ENCODE measurements at places on chromosomes 1 and 21.

- DNase-seq, result no peak
Observed at GRCh38 chr1:18716112-18716784, 85.6 kb downstream of the PAX7 start.

GRCh38 chr1:225944951-225945350, 3.9 kb upstream of the LEFTY2 start:
- DNase-seq, result no peak

- DNase-seq, result no peak
Observed at GRCh38 chr1:165228111-165228655, 128.3 kb downstream of the LMX1A start.

DNA sequence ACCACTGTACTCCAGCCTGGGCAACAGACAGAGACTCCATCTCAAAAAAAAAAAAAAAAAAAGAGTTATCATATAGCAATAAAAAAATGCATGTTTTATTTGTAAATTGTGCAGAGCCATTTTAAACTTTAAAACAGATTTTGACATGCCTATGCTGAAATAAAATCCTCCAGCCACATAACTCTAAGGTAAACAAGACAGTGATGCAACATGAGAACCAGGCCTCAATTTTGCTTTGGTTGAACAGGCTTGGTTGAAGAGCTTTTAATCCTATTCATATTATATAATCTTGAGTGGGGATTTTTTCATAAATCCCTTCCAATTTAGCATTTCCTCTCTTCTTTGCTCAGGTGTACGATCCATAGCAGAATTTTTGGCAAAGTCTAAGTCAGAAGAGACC, 26.1 kb downstream of the ARMH1 start:
- no peak for DNase-seq

DNA sequence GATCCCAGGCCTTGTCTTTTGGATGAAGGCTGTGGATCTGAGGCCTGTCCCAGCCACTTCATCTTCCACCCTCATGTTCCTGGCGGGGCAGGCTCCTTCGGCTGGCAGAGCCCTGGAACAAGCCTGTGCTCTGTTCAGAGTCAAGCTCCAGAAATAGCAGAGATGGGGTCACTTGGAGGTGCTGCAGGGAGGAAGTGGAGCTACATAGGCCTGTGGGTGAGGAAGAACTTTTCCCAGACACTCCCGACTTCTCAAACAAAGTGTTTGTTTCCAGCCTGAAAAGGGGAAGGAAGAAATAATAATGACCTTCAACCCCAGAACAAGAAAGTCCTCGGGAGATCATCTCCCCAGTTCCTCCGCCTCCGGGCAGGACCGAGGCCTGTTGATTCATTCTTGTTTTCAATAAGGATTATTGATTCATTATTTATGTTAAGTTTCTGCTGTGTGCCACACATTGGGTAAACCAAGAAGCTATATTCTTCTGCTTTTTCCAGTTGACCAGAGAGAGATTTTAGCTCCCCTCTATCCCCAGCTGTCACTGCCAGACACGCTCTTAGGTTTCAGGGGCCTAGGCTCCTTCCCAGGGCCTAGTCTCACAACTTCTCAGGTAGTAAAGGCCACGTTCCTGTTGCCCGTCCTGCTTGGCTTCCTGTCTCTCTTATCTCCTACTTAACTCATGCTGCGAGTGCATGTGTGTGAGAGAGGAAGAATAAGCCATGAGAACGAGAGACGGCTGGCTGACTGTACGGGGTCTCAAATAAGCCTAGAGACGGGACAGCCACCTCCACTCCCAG, 16.9 kb downstream of the IKBKE start:
- DNase-seq, result no peak

- no peak for DNase-seq
Observed at GRCh38 chr1:234768171-234768568, 158.2 kb upstream of the IRF2BP2 start.

DNA sequence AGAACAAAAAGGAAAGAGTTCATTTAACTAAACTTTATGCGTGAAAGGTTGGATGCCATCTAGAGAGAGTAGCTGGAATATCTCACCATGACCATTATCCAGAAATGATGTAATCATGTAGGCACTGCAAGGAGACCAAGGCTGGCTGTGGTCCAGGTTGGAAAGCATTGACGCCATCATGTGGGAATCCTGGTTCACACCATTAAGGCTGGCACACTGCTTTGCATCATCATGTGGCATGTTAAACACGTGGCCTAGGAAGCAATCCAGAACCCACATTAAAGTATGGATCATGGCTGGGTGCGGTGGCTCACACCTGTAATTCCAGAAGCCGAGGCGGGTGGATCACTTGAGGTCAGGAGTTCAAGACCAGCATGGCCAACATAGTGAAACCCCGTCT, 4.3 kb downstream of the ADAMTS1 start:
- no peak for DNase-seq

- no peak for DNase-seq
Observed at GRCh38 chr1:220768126-220768601, 18.5 kb upstream of the MTARC1 start.

DNA sequence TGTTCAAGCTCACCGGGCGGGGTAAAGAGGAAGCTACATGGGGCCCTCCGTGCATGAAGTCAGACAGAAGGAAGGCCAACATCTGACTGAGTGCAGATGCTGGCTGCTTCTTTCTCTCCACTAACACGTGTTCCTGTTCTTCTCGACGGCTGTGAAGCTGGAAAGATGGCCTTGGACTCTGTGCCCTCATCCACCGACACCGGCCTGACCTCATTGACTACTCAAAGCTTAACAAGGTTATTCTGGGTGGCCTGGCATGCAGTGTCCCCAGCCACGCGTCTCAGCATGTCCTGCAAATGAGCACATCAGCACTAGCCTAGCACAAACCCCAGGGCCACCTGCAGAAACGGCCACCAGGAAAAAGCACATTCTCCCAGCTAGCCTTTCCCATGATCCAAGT, 41.2 kb downstream of the ACTN2 start:
- DNase-seq, result no peak

DNA sequence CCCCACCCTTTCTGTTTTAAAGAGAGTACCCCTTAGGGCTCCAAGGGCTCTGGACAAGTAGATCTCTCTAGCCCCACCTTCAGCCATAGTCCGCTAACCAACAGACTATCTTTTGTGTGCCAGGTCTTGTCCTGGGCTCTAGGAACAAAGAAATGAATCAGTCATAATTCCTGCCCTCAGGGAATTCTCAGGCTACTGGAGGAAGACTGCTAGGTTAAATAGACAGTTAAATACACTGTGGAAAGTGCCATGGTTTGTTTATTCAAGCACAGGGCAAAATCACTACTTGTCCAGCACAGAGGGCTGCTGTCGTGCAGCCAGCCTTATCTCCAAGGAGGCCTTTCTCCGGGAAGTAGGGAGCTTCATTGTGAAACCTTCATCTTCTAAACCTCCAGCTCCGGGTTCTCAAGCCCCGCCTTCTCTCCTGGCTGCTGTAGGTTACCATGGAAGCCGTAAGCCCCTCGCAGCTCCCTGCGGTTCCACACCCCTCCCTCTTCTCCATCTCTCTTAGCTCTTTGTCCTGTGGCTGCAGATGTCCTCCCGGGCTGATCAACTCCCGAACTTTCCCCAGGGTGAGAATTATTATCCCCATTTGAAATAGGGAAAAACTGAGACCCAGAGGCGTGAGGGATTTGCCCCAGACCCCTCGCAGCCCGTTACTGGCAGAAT, 29.8 kb downstream of the SHISAL2A start:
- peak; percentile 87 for DNase-seq

DNA sequence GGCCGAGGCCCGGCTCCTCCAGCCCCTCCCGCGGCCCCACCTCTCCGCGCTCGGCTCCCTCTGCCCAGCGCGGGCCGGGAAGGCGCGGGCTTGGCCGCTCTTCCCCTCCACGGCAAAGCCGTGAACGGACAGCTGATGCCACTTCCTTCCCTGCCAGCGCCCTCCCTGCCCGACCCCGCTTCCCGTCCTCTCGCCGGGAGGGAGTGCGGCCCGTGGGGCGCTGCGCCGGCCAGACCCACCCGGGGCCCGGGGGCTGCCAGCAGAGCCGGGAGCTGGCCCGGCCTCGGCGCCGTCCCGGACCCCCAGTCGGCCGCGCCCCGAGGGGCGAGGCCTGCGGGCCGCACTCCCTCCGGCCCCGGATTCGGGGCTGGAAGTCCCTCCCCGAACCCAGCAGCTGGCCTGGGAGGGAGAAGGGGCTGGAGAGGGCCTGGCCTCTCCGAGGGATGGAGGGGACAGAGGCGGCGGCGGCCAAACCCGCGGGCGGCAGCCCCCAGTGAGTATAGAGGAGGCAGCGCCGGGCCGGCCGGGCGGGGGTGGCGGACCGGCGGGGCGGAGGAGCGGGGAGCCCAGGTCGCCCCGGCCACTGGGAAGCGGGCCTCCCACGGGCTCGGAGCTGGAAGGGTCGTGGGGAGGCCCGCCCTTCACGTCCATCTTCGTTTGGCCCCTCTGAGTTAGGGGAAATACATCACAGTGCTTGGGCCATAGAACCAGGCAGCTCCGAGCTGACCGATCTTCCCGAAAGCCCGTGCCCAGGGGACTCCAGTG, at the start of gene KIAA1614:
KIAA1614 (plus strand) TSS at position 97 of the 765 bp plus-strand sequence; CDS start at position 444, 347 bp downstream.
- no peak for DNase-seq

GRCh38 chr21:43771698-43772424, 4.2 kb downstream of the CSTB start:
- no peak for DNase-seq

- DNase-seq, result no peak
Observed at GRCh38 chr1:213273546-213273945, 222.5 kb downstream of the RPS6KC1 start.

GRCh38 chr1:206955476-206956451, 9.5 kb upstream of the PIGR start:
- DNase-seq, result no peak

- no peak for DNase-seq
Observed at GRCh38 chr1:12179676-12180075, 12.9 kb downstream of the TNFRSF1B start.

GRCh38 chr21:28439251-28439650, 553.4 kb downstream of the LTN1 start:
- no peak for DNase-seq

- no peak for DNase-seq
Observed at GRCh38 chr21:42370894-42371654, 4.7 kb upstream of the TFF1 start.

- DNase-seq, result no peak
Observed at GRCh38 chr1:213507472-213508223, 456.6 kb downstream of the RPS6KC1 start.

DNA sequence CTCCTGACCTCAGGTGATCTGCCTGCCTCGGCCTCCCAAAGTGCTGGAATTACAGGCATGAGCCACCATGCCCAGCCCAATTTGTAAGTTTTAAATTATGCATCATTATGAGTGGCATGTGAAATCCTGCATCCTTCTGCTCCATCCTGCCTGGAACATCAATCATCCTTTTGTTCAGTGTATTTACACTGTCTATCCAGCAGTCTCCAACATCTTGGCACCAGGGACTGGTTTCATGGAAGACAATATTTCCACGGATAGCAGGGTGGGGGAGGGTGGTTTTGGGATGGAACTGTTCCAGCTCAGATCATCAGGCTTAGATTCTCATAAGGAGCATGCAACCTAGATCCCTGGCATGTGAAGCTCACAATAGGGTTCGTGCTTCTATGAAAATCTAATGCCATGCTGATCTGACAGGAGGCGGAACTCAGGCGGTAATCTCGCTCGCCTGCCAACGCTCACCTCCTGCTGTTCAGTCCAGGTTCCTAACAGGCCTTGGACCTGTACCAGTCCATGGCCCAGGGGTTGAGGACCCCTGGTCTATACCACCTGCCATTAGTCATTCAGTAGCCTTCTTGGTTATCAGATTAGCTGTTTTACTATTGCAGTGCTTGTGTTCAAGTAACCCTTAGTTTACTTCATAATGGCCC, 22.2 kb upstream of the TCEA3 start:
- no peak for DNase-seq

DNA sequence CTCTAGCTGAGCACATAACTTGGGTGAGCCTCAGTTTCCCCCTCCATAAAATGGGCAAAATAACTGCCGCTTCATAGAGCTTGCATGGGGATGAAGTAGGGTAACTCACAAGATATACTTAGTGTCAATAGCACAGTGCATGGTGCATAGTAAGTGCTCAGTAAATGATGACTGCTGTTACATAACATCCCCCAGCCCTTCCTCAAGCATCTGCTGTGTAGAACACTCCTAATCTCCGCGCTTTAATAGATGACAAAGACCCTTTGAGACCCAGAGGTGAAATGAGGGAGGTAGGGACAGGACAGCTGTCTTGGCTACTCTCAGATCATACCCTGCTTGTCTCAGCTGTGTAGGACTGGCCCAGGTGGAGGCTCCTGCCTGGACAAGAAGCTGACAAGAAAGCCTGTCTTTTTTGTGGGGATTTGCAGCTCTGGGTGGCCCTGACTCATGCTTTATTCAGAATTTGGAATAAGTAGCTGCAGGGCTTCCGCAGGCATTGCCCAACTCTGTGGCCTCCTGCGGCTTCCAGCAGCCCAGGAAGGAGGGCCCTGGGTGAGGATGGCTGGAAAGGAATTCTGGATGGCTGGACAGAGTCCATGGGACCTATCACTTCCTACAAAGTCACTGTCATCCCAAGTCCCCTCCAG, 20.7 kb upstream of the PADI4 start:
- DNase-seq, result no peak

- DNase-seq, result no peak
Observed at GRCh38 chr1:93576346-93576745, 105.3 kb downstream of the BCAR3 start.

GRCh38 chr1:234755449-234755863, 145.5 kb upstream of the IRF2BP2 start:
- no peak for DNase-seq

DNA sequence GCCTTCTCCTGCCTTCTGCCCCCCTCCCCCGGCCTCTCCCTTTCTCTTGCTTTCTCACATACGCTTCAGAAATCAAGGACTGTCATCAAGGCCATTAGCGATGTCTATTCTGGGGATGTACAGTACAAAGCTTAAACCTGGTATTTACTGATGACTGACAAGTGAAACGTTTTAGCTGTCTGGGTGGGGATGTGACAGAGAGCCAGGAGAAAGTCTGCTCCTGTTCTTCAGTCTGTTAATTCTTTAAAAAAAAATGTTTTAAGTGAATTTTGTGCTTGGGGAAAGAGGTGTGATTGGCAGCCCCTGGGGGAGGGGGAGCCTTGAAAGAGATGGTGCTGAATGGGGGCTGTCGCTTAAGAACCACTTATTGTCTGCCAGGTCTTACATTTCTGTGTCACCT, 283.0 kb upstream of the PLXNA2 start:
- DNase-seq, result no peak

DNA sequence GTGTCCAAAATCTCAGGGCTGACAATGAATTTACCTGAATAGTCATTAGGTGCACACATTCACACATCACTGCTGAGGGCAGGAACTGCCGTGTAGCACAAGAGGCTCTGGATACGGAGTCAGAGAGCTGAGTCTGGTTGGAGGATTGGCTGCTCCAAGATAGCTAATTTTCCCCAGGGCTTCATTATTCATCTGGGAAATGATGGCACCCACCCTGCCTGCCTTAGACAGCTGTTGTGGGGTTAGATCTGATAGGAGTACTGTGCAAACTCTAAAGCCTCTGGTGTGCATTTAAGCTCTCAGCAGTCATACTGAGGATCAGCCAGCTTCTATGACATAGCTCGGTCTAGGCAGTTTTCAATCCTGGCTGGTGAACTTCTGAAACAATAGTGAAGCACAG, 67.0 kb downstream of the LMX1A start:
- DNase-seq, result no peak

Measured in LNCaP clone FGC (cell line).